Activated T-helper 1 cell treated with anti-CD3 and anti-CD28 coated beads, Interleukin-2, amount 50 U/mL, for 16 hours (primary cell): ENCODE measurements at places on chromosomes 3 and 15.

GRCh38 chr3:14223595-14223994, 45.0 kb downstream of the LSM3 start:
- no peak for DNase-seq

DNA sequence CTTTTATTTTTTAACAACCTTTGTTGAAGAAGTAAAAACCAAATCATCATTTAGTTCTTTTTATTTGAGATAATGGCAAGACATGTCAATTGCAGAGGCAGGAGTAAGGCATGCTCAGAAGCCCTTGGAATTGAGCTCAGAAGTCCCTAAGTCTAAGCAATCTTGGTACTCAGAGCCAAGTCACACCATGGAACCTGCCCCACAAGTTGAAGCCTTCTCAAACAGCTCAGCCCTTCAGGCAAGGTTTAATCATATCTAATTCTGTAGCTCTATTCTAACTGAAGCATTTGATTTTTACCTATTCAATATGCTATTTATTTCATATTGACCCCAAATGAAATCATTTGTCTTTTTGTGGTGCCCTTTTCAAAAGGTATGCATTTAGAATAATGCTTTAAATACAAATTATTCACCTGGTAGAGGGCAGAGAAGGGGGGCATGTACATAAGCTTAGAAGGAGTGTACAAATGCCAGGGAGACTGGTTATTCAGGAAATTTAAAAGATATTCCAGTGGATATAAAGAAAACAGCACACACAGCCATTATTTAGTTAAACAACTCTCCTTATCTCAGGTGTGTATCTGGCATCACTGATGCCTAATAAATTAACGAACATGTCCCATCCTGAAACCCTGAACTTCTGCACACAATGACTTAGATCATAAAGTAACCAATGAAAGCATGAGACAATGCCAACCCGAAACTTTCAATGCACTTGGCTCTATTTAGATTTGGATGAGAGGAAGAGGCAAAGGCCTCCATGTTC, 26.2 kb upstream of the TOP2B start:
- DNase-seq, result no peak

DNA sequence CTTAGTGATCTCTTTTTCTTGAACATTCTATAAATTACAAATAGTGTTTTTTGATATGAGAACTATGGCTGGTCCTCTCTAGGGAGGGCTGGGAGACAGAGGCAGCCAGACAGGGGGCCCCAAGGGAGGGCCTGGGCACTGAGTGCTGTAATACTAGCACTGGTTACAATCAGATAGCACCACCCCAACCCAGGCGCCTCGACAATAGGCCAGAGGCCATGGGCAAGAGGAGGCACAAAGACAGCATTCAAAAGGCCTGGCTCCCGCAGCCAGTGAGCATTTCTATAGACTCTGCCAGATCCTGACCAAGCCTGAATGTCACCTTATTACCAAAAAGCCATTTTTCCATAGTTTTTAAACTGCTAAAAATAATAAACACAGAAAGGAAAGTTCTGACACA, 158.5 kb downstream of the THRB start:
- DNase-seq, result no peak

- no peak for DNase-seq
Observed at GRCh38 chr3:34634939-34635338, 836.5 kb downstream of the PDCD6IP start.

GRCh38 chr3:194976049-194976451, 290.4 kb downstream of the FAM43A start:
- DNase-seq, result no peak

GRCh38 chr3:58107597-58107996, 99.4 kb downstream of the FLNB start:
- no peak for DNase-seq

DNA sequence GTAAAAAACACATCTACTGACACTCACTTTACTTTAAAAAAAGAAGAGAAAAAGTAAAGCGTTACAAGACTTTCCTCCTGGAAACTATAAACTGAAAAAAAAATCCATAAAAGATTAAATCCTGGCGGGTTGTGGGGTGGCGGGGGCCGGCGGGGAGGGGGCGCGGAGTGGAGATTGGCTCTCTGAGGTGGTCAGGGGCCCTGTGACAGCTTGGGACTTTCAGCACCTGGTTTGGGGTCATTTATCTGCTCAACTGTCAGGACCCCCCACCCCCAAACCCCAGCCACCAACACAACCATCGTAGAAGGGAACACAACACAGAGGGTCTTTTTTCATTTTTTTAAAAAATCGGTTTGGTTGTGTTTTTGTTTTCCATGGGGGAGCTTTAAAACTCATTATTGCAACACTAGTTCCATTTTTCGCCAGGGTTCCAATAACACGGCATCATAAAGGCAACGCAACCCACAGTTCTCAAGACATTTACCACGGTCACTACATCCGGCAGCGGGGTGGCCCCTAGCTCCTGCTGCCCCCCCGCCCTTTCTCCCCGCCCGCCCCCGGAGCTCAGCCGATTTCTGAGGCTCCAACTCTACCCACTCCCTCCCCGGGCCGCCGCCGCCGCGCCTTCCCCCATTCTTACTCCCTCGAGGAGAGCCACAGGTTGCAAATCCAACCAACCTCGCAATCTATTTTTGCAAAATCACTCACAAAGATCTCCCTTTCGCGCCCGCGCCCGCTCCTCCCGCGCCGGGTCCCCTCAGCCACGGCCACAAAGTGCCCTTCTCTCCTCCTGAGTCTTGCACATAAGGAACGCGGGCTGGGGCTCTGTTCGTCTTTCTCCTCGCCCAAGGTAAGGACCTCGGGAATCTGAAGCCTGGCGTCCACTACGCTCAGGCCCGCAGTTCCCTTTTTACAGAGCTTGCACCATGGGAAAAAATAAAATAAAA, 1.8 kb downstream of the BCL6 start:
- DNase-seq, result no peak

DNA sequence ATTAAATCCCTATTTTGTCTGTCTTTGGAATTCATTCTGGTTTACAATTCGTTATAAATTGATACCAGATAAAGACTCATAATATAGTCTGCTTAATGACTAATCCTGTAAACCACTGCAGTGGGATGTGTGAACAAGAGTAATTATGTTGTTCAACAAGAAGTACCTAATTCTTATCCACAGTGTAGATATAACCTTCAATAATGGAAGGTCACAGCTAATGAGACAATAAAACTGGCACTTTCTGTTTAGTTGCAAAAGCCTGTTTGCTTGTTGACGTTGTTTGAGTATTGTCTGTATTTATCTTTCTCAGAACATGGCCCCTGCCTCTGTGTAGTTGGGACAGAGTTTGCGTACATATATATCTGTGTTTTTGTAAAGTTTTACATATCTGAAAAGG, 26.7 kb downstream of the PIAS1 start:
- no peak for DNase-seq

- no peak for DNase-seq
Observed at GRCh38 chr3:149566292-149566975, 91.4 kb downstream of the WWTR1 start.

DNA sequence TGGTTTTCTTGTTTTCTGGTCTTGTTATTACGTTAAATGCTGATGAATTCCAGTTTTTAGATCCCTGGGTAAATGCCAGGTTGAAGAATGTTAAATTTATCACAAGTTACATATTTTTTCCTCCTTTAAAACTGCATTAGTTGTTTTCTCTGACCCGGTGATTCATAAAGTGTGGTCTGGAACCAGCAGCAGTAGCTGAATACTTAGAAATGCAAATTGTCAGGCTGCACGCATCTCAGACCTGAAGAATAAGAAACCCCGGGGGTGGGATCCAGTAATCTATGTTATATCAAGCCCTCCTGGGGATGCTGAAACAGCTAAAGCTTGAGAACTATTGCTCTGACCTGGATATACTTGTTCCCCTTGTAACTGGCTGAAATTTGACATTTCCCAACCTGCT, 69.1 kb downstream of the PEX5L start:
- no peak for DNase-seq

DNA sequence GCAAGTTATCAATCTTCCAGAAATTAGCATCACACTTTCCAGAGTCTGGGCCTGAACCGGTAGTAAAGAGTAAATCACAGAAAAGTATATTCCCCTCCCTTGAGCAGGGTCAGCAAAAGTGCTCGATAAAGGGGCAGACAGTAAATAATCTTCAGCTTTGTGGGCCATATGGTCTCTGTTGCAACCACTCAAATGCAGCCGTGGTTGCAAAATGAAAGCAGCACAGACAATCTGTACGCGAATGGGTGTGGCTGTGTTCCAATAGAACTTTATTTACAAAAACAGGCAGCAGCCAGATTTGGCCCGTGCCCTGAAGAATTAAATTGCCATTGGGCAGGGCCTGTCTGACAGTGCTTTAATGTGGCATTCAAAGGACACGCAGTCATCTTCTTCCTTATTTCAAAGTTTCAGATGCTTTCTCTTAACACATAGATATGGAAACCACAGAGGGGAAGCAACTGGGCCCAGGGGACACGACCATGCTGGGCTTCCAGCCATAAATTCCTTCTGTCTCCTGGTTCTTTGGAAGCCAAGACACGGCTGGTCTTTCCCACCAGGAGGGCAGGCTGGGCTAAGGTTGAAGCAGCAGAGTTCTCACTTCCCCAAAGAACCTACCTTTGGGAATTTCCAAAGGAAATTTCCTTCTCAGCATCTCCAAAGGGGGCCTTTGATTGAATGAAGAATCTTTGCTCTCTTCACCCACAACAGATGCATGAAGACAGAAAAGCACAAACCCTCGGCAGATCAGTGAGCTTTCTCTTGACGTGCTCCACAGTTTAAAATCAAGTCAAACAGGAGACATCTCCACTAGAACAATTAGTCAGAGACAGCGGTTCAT, 489.8 kb upstream of the PROK2 start:
- no peak for DNase-seq

- no peak for DNase-seq
Observed at GRCh38 chr3:126132751-126133511, 47.5 kb downstream of the ALDH1L1 start.

GRCh38 chr3:12954891-12955650, 113.7 kb upstream of the RPL32 start:
- DNase-seq, result no peak

DNA sequence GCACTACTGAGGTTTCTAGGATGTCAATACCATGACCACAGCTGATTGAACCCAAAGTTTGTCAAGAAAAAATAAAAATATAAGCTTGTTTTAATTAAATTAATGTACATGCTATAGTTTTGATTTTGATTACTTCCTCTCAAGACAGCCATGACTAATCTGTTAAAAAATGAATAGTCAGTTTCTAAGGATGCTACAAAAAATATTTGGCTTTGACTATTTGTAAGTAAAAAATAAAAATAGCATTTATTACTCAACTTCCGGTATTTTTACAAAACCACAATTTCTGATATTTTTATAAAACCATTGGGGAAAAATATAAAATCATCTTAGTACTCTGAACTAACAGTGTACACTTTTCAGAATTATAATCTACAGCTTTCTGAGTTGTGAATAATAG, 12.1 kb upstream of the TEX9 start:
- no peak for DNase-seq

DNA sequence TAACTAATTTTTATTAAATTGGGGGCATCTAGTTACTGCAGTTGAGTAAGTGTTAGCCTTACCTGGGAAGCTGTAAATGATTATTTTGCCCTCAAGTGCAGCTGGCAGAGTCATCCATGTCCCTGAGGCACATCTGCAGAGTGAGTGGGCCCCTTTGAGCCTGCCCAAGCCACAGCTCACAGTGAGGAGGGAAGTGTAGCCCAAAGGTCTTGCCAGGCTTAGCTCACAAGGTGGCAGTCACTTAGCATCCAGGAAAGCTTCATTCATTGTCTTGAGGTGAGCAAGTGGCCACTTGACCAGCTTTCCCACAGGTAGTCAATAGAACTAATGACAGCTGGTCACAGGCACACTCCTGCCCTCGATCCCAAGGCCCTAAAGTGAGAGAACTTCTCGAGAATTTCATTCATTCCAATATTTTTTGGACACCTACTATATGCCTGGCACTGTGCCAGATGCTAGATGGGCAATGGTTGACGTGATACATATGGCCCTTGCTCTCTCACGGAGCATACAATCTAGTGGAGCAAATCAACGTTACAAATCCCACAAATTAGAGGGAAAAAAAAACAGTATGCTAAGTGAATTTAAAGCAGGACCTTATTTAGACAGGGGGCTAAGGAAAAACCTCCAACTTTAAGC, 163.3 kb upstream of the IL12A start:
- no peak for DNase-seq

GRCh38 chr3:30567139-30567753, 39.2 kb upstream of the TGFBR2 start:
- DNase-seq, result no peak

DNA sequence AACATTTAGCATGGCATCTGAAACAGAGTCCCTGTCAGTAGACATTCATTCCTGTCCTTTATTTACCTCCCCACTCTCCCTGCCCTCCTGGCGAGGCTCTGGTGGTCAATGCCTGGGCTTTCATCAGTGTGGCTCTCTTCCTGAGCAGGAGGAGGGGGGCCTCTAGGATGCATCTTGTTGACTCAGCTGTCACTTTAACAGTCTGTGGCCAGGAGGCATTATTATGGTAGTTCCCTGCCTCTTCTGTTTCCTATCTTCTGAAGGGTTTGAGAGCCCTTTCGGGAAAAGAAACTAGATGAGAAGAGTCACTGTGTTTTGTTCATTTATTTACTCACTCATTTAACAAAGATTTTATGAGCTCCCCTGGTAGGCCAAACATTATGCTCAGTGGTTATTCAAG, 2.4 kb upstream of the PPP1R14D start:
- DNase-seq, result no peak

GRCh38 chr3:102036017-102036416, 186.7 kb downstream of the NFKBIZ start:
- DNase-seq, result no peak

- DNase-seq, result no peak
Observed at GRCh38 chr3:41115069-41115468, 84.2 kb upstream of the CTNNB1 start.

- no peak for DNase-seq
Observed at GRCh38 chr15:49923671-49924070, 195.4 kb downstream of the ATP8B4 start.

- DNase-seq, result no peak
Observed at GRCh38 chr15:73329501-73330200, 39.1 kb downstream of the HCN4 start.

- DNase-seq, result no peak
Observed at GRCh38 chr3:75906555-75907112, 121.3 kb upstream of the ZNF717 start.

- no peak for DNase-seq
Observed at GRCh38 chr3:58798312-58798711, 131.7 kb upstream of the FAM3D start.

GRCh38 chr3:66397745-66398144, 103.1 kb downstream of the LRIG1 start:
- no peak for DNase-seq

DNA sequence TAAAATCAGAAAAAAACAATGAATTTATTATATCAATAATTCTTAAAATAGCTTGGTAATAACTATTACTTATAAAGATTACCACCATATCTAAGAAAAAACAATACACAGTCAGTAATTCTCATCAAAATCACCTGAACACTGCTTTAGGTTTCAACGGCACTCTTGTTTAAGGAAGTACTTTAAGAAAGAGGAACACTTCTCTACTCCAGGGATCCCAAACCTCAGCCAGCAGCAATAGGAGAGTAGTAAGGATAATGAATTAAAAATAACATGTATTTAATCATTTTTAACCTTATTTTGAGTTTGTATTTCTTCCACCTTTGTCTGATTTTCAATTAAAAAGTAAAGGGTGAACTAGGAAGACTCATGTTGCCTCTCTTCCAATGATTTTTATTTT, 494.0 kb upstream of the NR2F2 start:
- DNase-seq, result no peak
